ENCODE measurements at places on chromosomes 11 and 22.
A peak's percentile ranks its signal among the peaks of the same experiment; 100 is the strongest.

- DNase-seq, result no peak
These were observed 10.1 kb downstream of the CASTOR1 start for GRCh38 chr22:30279046-30279788.

GRCh38 chr11:87150936-87151335 is 113.2 kb downstream of the TMEM135 start:
- no peak for DNase-seq

- peak; percentile 69 for DNase-seq
These were observed 15.2 kb upstream of the SORL1-AS1 start for GRCh38 chr11:121467965-121468364.

GRCh38 chr11:57144075-57144474 is 37.7 kb upstream of the LRRC55 start:
- no peak for DNase-seq

DNA sequence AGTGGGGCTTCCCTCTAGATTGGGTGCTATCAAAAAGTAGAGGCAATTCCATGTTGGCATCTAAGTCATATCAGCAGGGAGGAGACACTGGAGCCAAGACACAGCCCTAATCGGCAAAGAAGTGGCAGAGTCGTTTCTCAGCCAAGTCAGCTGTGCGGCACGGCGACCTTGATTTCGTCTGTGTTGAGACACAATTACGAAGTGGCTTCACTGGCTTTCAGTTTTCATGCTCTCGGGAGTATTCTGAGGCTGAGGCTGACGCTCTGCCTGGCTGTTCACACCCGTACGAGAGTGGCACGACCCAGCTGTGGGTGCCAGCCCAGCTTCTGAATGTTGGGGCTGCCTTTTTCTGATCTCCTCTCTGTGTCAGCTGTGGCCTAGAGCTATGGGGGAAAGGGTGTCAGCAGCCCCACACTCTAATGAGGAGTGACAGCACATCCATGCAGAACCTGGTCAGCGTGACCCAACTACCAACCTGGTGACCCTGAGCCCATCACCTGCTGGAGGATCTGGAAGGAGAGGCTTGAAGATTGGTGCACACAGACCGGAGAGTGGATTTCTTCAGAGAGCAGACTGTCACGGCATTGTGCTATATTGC is 105.7 kb upstream of the TMEM45B start:
- DNase-seq, result no peak

DNA sequence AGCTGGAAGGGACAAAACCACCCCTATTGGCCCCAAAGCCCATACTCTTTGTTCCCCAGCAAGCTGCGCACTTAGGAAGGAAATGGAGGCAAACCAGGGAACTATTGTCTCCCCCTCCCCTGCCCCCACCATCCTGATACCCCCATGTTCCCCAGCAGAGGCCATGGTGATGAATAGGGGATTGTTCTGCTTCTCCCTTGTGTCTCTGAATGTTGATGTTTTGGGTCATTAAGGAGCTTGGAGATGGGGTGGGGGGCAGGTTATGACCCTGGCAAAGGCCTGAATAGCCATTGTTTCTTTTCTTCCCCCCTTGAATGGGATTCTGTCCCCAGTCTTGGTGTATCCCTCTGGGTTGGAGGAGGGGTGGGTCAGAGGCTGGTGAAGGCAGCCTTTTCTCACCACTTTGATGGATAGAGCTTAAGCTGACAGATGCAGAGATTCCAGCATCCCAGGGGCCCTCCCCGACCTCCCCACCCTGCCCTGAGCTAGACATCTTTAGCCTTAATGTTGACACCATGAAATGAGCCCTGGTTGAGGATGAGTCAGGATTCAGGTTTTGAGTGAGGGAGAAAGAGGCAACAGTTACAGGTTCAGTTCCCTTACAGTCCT is 8.3 kb downstream of the DTX4 start:
- DNase-seq, result no peak

GRCh38 chr11:115706626-115707135 is 202.5 kb upstream of the CADM1 start:
- no peak for DNase-seq

DNA sequence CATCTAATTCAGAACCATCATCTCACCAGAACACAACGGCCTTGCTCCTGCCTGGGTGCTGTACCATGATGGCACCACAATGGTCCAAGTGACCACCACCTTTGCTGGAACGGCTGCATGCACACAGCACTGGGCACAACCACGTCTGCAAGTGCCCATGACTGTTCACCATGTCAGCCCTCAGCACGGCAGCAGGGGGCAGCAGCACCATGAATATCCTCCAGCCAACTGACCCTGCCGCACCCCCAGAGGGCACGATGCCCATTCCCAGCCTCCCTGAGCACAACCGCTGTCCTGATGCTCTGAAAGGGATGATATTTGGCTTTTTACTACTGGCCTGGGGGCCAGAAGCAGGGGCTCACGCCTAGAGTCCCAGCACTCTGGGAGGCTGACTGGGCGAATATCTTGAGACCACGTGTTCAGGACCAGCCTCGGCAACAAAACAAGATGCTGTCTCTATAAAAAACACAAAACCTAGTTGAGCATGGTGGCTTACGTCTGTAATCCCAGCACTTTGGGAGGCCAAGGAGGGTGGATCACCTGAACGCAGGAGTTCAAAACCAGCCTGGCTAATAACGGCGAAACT is 25.7 kb downstream of the DRD4 start:
- no peak for DNase-seq

DNA sequence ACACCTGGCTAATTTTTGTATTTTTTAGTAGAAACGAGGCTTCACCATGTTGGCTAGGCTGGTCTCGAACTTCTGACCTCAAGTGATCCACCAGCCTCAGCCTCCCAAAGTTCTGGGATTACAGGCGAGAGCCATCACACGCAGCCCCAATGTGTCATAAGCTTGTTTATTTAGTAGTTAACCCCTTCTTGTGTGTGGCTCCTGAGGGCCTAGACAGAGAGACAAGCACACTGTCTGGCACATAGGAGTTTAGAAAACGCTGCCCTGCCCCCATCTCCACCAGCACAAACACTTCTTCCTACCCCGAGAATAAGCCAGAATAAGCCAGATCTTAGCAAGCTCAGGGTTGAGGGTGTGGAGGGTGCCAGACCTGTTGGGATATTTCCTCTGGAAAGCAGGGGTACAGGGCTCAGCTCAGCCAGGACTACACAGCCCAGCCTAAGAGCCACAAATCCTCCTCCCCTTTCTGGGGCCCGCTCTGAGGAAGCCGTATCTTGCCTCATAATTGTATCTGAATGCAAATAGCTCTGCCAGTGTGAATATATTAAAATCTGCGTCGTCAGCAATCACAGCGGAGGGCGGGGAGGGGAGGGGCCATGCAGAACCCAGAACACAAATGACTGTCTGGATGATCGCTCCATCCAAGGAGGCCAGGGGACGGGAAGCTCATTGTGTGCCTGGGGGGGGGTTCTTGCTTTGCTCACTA is 247.3 kb downstream of the MN1 start:
- no peak for DNase-seq

- DNase-seq, result no peak
These were observed 60.0 kb downstream of the SLC22A12 start for GRCh38 chr11:64650923-64651523.

DNA sequence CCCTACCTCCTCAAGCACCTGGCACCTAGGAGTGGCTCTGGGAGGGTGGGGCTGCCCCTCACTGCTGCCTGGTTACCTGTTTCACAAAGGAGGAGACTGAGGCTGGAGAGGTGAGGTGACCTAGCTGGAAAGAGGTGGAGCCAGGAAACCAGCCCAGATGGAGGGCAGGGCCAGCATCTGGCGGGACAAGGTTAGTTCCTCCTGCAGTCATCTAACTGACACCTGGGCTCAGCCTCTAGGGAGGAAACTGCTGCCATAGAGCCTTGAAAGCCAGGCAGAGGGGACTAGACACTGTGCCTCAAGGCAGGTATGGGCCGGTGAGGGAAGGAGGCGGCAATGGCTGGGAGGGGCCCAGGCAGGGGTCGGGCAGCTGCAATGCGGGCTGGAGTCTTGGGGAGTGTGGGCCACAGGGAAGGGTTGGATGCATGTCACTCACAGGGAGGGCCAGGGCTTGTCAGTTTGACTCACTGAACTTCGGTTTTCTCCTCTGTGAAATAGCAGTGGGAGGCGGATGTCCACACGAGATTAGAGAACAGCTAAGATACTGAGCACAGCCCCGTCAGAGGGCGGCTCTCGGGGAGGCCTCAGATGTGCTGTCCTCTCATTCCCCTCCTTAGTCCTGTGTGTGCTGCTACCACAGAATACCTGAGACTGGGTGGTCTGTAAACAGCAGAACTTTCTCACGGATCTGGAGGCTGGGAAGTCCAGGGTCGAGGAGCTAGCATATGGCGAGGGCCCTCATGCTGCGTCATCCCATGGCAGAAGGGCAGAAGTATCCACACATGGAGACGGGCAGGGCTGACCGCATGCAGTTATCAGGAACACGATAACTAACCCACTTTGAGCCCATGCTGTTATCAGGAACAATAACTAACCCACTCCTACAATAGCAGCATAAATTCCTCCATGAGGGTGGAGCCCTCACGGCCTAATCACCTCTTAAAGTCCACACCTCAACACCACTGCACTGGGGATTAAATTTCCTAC is 16.1 kb downstream of the MGAT3 start:
- no peak for DNase-seq

DNA sequence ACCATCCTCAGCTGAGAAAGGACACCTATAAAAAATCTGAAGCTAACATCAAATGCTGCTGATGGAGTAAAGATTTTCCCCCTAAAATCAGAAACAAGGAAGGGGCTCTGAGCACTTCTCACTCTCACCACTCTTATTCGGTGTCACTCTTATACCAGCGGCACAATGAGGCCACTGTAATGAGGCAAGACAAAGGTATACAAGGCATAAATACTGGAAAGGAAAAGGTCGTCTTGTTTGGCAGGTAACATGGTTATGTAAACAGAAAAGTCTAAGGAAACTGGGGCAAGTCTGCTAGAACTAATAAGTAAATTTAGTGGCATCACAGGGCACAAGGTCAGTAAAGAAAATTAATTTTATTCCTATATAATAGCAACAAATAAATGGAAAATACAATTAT is 8.1 kb upstream of the MOB2 start:
- DNase-seq, result no peak

GRCh38 chr11:133570376-133570775 is 38.1 kb upstream of the OPCML start:
- no peak for DNase-seq

- DNase-seq, result no peak
These were observed 9.8 kb downstream of the IL17REL start for GRCh38 chr22:50002791-50003190.

DNA sequence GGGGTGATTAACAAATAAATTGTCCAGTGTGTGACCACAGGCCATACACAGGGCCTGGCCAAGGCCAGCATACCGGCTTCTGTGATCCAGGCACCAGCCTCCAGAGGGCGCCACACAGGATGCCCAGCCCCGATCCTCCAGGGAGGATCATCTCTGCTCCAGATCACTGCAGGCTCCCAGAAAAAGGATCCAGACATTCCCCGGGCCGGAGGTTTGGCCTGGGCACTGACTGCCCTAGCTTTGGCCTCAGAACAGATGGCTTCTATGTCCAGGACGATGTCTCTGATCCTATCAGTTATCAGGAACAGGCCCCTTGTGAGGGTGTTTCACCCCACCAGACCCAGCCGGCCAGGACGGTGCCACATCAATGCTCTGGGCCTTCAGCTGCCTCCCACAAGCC is 74.5 kb upstream of the LMO1 start:
- peak; percentile 7 for DNase-seq

- no peak for DNase-seq
These were observed 58.6 kb downstream of the OTOG start for GRCh38 chr11:17605651-17606122.

GRCh38 chr11:833849-834311 is 1.1 kb downstream of the CD151 start:
- no peak for DNase-seq

DNA sequence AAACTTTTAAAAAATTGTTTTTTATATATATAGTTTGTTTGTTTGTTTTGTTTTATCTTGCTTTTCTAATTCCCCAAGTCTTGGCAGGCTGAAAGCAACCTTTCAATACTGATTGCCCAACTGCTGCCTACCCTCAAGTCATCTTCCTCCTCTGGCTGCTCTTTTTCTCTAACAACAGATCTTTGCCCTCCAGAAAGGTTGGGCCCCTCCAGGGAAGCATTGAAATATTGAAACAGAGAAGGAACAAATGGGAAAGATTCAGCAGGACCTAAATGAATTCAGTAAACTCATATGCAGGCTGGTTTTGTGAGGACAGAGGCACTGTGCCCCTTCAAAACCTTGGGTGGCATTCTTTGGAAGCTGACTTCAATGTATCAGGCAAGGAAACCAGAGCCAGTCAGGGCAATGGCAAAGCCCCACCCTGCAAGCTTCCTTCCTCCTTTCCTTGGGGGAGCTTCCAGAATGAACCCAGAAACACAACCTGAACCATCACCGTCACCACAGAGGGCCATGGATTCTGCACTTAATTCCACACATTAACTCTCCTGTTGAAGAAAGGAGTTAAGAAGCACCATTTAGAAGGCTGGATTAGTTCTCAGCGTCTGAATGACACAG is 815 bp upstream of the MS4A6A start:
- DNase-seq, result no peak

DNA sequence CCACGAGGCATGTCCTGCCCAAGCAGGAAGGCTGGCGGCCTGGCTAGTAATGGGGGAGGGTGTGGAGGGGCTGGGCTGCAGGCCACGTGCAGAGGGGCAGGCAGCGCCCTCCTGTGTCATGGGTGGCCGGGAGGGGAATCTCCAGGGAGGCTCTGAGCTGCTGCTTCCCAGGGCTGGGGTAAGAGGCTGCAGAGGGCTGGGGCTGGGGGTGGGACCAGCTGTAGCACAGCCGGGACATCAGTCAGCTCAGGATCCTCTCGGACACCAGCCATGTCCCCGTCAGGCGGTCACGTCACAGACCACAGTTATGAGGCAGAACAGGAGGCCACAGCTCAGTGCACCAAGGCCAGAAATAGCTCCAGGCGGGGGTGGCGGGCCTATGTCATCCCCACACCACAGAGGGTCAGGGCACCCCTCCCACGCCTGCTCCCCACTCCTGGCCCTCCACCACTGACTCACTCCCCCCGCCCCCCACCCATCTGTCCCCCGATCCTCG is 21.1 kb downstream of the RTN4R start:
- DNase-seq, result no peak

DNA sequence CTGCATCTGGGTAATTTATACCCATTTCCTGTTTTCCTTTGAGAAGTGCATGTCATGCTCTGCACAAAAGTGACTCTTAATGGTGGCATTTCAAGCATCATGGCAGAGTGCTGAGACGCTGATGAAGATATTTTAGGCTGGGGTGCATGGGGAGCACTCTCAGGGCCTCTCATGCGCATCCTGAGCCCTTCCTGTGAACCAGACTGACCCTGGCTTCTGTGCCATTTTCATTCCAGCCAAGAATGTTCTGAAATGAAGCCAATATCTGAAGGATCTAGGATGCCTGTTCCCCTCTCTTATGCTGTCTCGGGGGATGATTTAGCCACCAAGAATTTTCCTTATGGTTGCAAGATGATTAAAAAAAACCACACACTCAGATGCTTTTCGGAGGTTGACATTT is 61.5 kb downstream of the MIAT start:
- no peak for DNase-seq

DNA sequence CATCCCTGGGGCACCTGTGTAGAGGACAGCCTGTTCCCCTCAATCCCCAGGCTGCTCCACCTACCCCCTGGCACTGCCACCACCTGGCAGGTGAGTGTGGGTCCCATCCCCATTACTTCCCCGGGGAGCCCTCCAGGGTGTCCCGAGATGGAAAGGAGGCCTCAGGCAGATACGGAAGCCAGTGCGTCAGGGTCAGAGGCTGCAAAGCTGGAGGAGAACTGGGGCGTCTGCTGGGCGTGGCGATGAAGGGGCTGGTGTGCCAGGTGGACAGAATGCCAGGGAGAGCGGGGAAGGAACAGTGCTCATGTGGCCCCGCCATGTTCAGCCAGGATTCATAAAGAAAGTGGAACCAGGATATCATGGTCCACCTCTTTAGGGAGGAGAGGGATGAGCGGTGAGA is 7.8 kb downstream of the YPEL1 start:
- DNase-seq, result no peak

- DNase-seq, result no peak
These were observed 67.9 kb downstream of the MCM5 start for GRCh38 chr22:35467681-35468434.

Data from activated CD4-positive, alpha-beta T cell treated with anti-CD3 and anti-CD28 coated beads for 24 hours (primary cell).